ENCODE measurements at places on chromosomes 4 and X. TPM values are rescaled to one million over a fixed set of nuclear protein-coding genes. Genes with fewer than 3 reads are reported as not detected.

DNA sequence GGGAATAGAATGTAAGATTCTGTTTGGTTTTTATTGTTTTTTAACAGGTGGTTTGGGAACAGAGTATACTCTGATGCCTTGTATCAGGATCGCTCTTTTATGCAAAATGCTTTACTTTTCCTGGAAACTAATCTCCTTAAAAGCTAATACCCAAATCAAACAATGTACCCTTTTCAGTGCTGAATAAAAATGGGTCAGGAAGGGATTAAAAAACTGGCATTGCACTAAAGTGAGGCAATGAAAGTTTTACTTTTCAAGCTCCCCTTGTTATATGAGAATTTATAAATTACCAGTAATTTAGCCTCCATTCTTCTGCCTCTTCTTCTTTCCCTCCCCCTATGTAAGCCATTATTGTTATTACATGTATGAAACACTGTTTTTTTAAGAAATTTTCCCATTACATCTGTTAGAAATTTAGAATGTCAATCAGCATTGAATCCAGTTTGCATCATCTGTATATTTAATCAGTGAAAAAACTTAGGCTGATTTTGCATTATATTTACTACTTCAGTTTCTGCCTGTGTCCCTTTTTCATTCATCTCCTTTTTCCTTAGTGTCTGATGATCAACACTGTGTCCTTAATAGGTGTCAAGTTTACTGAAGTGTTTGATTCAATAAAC lies 89.7 kb upstream of the NPNT start:
- H3K36me3 ChIP-seq: no peaks in the 10 kb centered on the region
- DNase-seq: no peak
- H3K4me3 ChIP-seq: no peak overlapping the region
- no peaks in the 10 kb centered on the region for H3K4me1 ChIP-seq

GRCh38 chr4:77859256-77859655 lies 3.4 kb upstream of the MRPL1 start:
- H3K4me1 ChIP-seq: peaks cover 29% of the 10 kb centered on the region
- no peak overlapping the region for H3K27ac ChIP-seq
- DNase-seq: peak; percentile 34

DNA sequence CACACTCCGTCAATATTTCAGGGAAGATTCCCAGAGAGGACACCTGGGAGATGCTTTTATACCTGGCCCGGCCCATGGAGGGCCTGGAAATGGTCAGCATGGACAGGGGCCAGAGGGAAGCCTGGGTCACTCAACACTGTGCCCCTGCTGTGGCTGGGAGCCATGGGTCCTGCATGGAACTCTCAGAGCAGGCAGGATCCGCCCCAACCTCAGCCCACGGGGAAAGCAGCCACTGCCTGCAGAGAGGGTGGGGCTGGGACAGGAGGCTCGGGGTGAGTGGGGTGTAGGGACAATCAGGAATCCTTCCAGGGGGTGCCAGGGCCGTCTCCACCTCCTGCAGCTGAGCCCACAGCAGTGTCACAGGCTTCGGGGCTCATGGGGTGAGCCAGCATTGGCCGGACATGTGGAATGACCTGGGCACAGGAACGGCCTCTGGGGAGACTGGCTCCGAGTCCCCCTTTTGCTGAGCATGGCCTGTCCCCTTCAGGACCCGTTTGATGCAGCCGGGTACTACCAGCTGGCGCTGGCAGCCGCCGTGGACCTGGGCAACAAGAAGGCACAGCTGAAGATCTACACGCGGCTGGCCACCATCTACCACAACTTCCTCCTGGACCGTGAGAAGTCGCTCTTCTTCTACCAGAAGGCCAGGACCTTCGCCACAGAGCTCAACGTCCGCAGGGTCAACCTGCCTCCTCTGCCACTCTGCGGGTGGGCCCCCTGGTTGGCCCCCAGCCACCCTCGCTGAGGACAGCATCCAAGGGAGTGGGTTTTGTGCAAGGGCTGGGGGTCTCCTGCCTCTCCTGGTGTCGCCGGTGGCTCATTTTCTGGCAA lies 29.1 kb upstream of the HTRA3 start:
- H3K4me3 ChIP-seq: no peak overlapping the region
- H3K4me1 ChIP-seq: no peaks in the 10 kb centered on the region
- H3K27me3 ChIP-seq: no peaks in the 10 kb centered on the region
- peaks cover 70% of the 10 kb centered on the region for H3K36me3 ChIP-seq
- no peak for DNase-seq

GRCh38 chr4:127748957-127749356 lies 18.8 kb downstream of the SLC25A31 start:
- no peak overlapping the region for H3K27ac ChIP-seq
- H3K36me3 ChIP-seq: no peaks in the 10 kb centered on the region
- peaks cover 2% of the 10 kb centered on the region for H3K27me3 ChIP-seq

Gene PLS3
- total RNA-seq: 329 TPM

DNA sequence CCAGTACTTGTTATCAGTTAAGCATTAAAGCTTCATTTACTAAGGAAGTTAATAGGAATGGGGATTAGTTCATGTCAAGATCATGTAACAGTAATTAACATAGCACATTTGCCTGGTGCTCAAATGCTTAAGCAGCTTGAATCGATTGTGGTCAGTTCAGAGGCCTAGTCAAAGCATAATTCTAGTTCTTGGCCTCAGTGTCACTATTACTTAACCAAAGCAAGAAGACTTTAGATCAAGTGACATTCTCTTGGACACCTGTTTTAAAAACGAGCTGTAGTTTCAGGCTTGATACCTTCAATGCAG lies 115.2 kb upstream of the BMPR1B start:
- no peaks in the 10 kb centered on the region for H3K36me3 ChIP-seq
- DNase-seq: no peak
- peaks cover 30% of the 10 kb centered on the region for H3K4me1 ChIP-seq
- H3K4me3 ChIP-seq: no peak overlapping the region
- H3K27me3 ChIP-seq: no peaks in the 10 kb centered on the region

DNA sequence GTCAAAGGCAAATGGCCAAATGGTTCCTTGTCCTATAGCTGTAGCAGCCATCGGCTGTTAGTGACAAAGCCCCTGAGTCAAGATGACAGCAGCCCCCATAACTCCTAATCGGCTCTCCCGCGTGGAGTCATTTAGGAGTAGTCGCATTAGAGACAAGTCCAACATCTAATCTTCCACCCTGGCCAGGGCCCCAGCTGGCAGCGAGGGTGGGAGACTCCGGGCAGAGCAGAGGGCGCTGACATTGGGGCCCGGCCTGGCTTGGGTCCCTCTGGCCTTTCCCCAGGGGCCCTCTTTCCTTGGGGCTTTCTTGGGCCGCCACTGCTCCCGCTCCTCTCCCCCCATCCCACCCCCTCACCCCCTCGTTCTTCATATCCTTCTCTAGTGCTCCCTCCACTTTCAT lies 3.8 kb upstream of the OPN1LW start:
- no peaks in the 10 kb centered on the region for H3K27me3 ChIP-seq
- no peaks in the 10 kb centered on the region for H3K36me3 ChIP-seq
- H3K27ac ChIP-seq: no peak overlapping the region
- DNase-seq: no peak
- peaks cover 13% of the 10 kb centered on the region for H3K4me1 ChIP-seq
- no peak overlapping the region for H3K4me3 ChIP-seq

- H3K4me3 ChIP-seq: no peak overlapping the region
- H3K27me3 ChIP-seq: no peaks in the 10 kb centered on the region
- no peaks in the 10 kb centered on the region for H3K36me3 ChIP-seq
- DNase-seq: no peak
- H3K27ac ChIP-seq: no peak overlapping the region
These were observed 25.2 kb upstream of the PLAC1 start for GRCh38 chrX:134683351-134684005.

Gene MFAP3L
- total RNA-seq: 0.35 TPM

GRCh38 chrX:18971506-18971905 lies 12.4 kb downstream of the PHKA2 start:
- no peak overlapping the region for H3K27ac ChIP-seq
- no peak for DNase-seq
- H3K4me3 ChIP-seq: no peak overlapping the region
- H3K4me1 ChIP-seq: peaks cover 3% of the 10 kb centered on the region
- H3K27me3 ChIP-seq: no peaks in the 10 kb centered on the region

Gene MED14
- total RNA-seq: 56.4 TPM

Gene EDA2R
- total RNA-seq: 1.9 TPM

Gene SH2D1A
- total RNA-seq: not detected

DNA sequence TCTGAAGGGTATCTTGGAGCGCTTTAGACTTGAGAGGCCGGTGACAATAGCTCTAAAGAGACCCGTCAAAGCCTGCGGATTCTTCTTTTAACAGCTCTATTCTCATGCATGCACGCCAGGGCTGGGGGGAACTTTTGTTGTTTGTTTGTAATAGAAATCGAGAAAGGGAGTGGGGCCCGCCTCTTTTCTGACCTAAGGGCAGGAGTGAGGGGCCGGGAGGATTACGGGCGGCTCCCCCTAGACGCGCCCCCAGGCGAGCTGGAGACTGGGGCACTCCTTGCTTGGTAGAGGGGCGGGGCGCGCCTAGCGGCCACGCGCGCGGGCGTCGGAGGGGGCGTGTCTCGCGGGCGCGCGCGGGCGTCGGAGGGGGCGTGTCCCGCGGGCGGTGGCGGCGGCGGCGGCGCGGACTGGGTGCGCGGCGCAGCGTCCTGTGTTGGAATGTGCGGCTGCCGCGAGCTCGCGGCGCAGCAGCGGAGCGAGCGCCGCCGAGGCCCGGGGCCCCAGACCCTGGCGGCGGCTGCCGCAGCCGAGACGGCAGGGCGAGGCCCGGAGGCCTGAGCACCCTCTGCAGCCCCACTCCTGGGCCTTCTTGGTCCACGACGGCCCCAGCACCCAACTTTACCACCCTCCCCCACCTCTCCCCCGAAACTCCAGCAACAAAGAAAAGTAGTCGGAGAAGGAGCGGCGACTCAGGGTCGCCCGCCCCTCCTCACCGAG lies at the start of gene REST:
TSS of gene REST (plus strand) at position 412 of the 717 bp plus-strand sequence. CDS start 2,739 bp downstream, outside the sequence.
- DNase-seq: peak; percentile 68
- H3K36me3 ChIP-seq: no peaks in the 10 kb centered on the region
- H3K4me1 ChIP-seq: peaks cover 17% of the 10 kb centered on the region
- peak within 1 kb of the TSS; percentile 96 for H3K4me3 ChIP-seq

DNA sequence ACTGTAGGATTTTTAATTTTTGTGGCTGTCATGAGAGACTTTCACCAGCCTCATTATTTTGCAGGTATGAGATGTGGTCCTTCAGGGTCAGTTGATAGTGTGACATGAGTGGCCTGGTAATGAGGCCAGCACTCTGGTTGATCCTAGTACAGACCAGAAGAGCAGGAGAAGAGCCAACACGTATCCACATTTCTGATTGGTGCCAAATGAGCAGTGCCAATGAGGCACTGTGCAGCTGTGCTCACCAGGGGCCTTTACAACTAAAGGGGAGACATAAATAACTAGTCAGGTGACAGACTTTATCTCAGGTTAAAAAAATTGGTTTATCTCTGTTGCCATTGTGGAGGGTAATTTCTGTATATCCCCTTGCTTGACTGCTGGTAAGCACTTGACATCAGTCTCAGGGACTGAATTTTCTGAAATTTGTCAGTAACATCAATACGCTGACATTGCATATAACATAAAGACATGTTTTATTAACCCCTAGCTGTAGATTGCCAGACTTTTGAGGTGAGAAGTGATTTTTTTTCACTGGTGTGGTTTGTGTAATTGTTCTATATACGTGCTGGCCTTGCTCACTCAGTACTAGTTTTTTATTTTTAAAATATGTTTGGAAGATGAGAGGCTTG lies 101.2 kb downstream of the AFF1 start:
- H3K4me3 ChIP-seq: no peak overlapping the region
- DNase-seq: no peak
- H3K27ac ChIP-seq: no peak overlapping the region
- H3K36me3 ChIP-seq: no peaks in the 10 kb centered on the region
- peaks cover 61% of the 10 kb centered on the region for H3K4me1 ChIP-seq

- no peak for DNase-seq
- H3K27ac ChIP-seq: no peak overlapping the region
- H3K27me3 ChIP-seq: no peaks in the 10 kb centered on the region
- peaks cover 3% of the 10 kb centered on the region for H3K4me1 ChIP-seq
- no peaks in the 10 kb centered on the region for H3K36me3 ChIP-seq
- no peak overlapping the region for H3K4me3 ChIP-seq
These were observed 50.8 kb upstream of the SETD7 start for GRCh38 chr4:139606579-139607501.

GRCh38 chr4:78787392-78788006 lies 11.3 kb downstream of the BMP2K start:
- no peaks in the 10 kb centered on the region for H3K27me3 ChIP-seq
- no peaks in the 10 kb centered on the region for H3K36me3 ChIP-seq
- no peak overlapping the region for H3K4me3 ChIP-seq
- DNase-seq: no peak
- peaks cover 3% of the 10 kb centered on the region for H3K4me1 ChIP-seq
- H3K27ac ChIP-seq: no peak overlapping the region

- no peak for DNase-seq
- H3K27ac ChIP-seq: no peak overlapping the region
- H3K36me3 ChIP-seq: no peaks in the 10 kb centered on the region
These were observed 48.5 kb upstream of the PABPC1L2A start for GRCh38 chrX:73127700-73128241.

Gene LRIT3
- 0.16 TPM for total RNA-seq

Gene ZXDB
- total RNA-seq: 8.7 TPM

DNA sequence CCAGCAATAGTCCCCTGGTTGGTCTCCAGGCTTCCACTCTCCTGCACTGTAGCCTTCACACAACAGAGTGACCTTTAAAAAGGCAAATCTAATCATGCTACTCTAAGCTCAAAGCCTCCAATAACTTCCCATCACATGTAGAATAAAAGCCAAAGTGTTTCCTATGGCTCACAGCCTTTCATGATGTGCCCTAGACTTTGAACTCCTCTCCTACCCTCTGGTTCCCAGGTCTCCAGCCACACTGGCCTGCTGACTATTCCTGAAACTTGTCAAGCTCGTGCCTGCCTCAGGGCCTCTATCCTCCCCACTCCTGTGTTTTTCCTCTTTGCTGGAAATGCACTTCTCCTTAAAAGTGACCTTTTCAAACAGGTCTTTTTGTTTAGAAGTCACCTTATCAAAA lies 3.1 kb downstream of the MANBA start:
- H3K27ac ChIP-seq: no peak overlapping the region
- no peaks in the 10 kb centered on the region for H3K36me3 ChIP-seq
- no peak for DNase-seq

- H3K27me3 ChIP-seq: no peaks in the 10 kb centered on the region
- H3K36me3 ChIP-seq: no peaks in the 10 kb centered on the region
- H3K27ac ChIP-seq: no peak overlapping the region
- no peak overlapping the region for H3K4me3 ChIP-seq
- DNase-seq: no peak
These were observed 70.3 kb downstream of the DCK start for GRCh38 chr4:71063711-71064110.

GRCh38 chrX:42241421-42241820 lies 318.1 kb upstream of the CASK start:
- no peaks in the 10 kb centered on the region for H3K36me3 ChIP-seq
- no peak overlapping the region for H3K4me3 ChIP-seq
- no peak for DNase-seq
- H3K27me3 ChIP-seq: no peaks in the 10 kb centered on the region
- no peak overlapping the region for H3K27ac ChIP-seq

Gene REPS2
- 2.6 TPM for total RNA-seq

- H3K36me3 ChIP-seq: no peaks in the 10 kb centered on the region
- H3K4me1 ChIP-seq: peaks cover 25% of the 10 kb centered on the region
- peak; percentile 58 for DNase-seq
- peak overlapping the region; percentile 45 for H3K27ac ChIP-seq
- no peaks in the 10 kb centered on the region for H3K27me3 ChIP-seq
These were observed 279.8 kb downstream of the UNC5C start for GRCh38 chr4:95268819-95269565.

Gene KCNIP4
- not detected for total RNA-seq

GRCh38 chr4:118936406-118936805 lies 47.8 kb downstream of the SYNPO2 start:
- no peak overlapping the region for H3K4me3 ChIP-seq
- no peaks in the 10 kb centered on the region for H3K4me1 ChIP-seq
- H3K36me3 ChIP-seq: no peaks in the 10 kb centered on the region
- H3K27me3 ChIP-seq: peaks cover 8% of the 10 kb centered on the region
- no peak for DNase-seq
- H3K27ac ChIP-seq: no peak overlapping the region

Gene SLC26A1
- total RNA-seq: 0.32 TPM

Data from endothelial cell of umbilical vein (primary cell).